Testis (tissue), 5 donors: ENCODE measurements at places on chromosomes 6 and 20.

DNA sequence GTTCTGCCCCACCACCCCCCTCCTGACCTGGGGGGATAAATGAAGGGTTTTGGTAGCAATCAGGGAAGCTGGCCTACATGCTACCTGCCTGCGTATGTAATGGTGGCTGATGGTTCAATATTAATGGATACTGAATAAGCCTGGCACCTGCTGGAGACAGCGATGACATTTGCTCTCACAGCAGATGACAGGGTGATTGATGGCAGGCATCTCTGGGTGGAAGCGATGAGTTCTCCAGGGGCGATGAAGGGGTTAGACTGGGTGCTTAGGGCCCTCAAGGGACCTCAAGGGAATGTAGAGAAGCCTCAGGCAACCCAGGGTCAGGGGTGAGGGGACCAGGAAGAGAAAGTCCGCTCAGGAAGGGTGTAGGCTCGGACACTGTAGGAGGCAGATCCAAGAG, 107.7 kb upstream of the MLN start:
- no peak for DNase-seq

GRCh38 chr6:137845460-137845859, 21.6 kb upstream of the TNFAIP3 start:
- DNase-seq, result no peak

DNA sequence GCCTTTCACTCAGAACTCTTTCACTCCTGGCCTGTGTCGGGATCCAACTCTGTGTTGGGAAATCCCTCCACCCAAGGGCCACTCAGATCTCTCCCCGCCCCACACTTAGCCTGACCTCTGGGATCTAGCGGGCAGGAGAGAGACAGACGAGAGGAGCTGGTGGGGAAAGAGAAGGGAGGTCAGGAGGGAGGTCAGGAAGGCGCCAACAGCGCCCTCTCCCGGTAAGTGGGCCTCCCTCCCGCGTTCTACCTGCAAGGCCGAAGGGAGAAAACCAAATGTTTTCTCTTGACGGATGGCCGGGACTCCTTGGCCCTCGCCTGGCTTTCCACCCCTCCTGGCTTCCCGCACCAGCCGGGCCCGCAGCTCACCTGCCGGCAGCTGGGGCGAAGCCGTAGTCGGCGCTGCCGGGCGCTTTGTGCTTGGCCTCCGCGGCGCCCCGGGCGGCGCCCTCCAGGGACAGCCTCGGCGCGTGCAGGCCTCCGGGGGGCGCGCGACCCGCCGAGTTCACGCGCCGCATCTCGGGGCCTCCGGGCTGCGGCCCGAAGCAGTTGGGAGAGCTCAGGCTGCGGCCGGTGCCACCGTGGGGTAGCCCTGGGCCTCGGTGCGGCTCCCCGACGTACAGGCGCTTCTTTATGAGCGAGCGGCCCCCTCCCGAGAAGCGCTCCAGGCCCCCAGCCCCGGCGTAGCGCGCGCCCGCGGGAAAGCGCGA, 38.2 kb downstream of the C6orf132 start:
- DNase-seq, result peak; percentile 88

DNA sequence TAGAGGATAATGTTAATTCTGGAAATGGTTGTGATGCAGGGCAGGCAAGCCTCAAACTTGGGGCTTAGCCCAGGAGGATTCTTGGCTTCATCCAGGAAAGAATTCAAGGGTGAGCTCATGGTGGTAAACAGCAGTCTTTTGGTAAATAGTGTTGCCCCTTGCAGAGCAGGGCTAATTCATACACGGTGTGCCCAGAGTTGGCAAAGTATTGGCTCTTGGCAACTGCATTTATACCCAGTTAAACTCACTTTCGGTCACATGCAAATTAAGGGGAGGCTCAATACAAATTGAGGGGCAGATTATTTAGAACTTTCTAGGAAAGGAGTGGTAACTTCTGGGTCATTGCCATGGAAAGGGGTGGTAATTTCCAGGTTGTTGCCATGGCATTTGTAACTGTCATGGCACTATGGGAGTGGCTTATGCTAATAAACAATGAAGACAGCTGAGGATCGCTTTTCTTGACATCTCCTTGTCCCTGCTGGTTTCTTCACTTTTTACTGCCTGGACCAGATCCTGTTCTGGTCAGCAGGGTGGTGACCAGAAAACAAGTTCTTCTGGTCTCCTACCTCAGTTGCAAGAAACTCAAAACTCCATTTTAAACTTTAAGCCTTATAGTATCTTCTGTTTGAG, 3.9 kb upstream of the OTOR start:
- no peak for DNase-seq

DNA sequence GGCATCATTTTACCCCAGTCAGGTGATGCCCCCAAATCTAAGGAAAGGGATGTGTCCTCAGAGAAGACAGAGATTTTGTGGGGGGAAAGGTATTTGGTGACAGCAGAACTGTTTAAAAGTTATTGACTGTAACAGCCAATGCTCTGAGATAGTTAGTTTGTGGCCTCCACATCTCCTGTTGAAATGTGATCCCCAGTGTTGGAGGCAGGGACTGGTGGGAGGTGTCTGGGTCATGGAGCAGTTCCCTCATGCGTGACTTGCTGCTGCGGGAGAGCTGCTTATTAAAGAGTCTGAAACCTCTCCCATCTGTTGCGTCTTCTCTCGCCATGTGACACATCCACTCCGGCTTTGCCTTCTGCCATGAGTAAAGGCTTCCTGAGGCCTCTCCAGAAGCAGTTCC, 282.8 kb upstream of the FOXQ1 start:
- no peak for DNase-seq

DNA sequence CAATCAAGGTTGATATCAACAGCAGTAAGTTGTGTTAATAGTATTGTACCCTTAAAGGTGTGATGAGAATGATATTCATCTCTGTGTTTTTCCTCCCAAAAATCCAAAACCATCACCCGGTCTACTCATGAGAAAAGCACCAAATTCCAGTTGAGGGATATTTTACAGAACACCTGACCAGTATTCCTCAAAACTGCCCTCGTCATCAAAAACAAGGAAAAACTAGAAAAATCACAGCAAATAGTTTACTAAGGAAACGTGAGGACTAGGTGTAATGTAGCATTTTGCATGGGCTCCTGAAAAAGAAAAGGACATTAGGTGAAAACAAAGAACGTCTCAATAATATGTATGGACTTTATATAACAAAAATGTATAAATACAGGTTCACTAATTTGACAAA, 394.4 kb upstream of the NRSN1 start:
- DNase-seq, result no peak

DNA sequence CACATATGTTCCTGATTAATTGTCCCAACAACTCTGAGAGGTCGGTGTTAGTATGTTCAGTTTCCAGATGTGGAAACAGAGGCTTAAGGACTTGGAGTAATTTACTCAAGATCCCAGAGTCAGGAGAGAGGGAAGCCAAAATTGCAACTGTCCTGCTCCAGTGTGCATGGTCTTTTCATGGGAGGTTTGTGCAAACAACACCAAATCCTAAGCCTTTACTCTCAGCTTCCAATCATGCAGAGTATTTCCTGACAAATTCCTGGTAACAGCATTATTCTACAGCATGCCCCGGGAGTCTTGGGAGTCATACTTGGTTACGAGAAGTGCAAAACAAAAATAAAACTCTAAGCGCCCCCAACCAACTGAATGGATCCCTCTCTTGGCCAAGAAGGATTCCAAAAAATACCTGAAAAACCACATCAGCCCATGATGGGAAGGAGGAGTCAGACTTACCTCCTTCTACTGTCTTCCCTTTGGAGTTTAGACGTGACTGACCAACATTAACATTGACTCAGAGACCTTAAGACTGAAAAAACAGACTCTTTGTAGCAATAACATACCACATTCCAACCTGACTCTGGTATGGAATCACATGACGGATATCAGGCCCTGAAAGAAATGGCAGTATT, 30.8 kb upstream of the PPP1R3G start:
- no peak for DNase-seq

DNA sequence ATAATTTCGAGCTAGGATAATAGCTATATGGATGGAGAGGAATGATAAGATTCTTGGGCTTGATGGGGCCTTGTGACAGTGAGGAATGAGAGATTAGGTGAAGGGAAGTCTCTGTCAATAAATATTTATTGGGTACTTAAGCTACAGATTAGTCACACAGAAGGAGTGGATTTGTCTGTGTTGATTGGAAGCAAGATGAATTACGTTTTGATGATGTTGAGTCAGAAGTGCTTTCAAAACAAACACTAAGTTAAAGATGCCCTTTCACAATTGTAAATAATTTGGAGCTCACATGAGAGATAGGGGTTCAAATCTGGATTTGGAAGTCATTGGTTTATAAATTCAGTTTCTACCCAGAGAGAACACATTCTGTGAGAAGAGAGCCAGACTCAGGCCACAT, 834.2 kb downstream of the KIF16B start:
- no peak for DNase-seq

- peak; percentile 34 for DNase-seq
These were observed 312.0 kb downstream of the ZFAND3 start for GRCh38 chr6:38131527-38131965.

DNA sequence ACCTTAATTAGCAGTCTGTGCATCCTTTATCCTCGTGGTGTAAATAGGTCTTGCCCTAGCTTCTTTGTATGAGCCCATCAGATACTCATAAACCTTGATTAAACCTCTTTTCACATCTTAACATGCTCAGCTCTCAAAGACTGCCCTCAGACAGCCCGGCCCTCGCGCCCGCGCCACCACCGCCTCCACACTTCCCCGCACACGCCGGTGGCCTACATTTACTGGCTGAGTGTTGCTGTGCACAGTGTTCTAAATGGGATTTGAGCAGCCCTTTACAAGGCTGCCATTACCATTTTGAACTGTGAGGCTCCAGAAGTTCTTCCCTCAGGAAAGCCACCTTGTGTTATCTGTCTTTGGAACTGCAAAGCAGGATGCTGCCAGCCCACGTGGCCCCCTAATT, 63.0 kb upstream of the INSM1 start:
- DNase-seq, result no peak

DNA sequence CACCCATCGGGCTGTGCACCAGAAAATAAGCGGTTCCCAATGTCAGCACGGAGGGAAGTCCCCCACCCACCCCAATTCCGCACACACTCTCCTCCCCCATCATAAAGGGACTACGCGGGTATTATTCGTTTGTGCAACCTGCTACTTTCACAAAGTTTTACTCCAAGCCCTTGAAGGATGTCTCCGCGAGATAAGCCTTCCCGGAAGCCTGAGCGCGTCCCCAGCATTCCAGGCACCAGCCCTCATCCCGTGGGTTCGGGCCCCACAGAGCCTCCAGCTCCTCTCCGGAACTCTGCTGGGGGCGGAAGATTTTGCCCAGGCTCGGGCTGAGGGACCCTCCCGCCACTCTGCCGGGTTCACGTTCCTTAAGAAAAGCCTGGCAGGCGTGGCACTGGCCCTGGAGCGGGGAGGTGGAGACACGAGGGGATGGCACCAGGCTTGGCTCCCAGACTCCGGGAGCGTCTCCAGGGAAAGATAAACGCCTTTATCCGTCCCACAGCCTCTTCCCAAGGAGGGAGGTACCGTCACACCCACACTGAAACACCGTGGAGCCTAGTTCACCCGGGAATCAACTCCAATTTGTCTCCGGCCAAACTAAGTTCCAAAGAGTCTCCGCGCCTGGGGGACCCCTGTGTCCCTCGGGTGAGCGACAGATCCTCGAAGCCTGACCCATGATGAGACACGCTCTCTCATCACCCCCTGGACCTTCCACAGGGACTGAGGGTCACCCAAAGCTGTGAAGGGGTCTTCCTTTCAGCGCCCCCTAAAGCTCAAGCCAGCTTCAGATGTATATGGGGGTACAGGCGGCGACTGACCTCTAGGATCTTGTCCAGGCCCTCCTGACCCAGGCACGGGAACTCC, 934 bp downstream of the KCNK5 start:
- DNase-seq, result no peak

- DNase-seq, result no peak
These were observed 19.4 kb downstream of the RAMACL start for GRCh38 chr6:166567107-166567506.

GRCh38 chr6:160048471-160048870, 73.1 kb upstream of the SLC22A1 start:
- DNase-seq, result no peak

DNA sequence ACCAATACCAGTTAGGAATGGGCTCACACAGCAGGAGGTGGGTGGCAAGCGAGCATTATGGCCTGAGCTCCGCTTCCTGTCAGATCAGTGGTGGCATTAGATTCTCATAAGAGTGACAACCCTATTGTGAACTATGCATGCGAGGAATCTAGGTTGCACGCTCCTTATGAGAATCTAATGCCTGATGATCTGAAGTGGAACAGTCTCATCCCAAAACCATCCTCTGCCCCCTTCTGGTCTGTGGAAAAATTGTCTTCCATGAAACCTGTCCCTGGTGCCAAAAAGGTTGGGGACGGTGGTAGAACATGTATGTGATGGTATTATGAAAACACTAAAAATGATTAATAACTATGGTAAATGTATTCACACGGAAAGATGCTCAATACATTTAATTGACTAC, 99.7 kb upstream of the HIVEP1 start:
- no peak for DNase-seq

DNA sequence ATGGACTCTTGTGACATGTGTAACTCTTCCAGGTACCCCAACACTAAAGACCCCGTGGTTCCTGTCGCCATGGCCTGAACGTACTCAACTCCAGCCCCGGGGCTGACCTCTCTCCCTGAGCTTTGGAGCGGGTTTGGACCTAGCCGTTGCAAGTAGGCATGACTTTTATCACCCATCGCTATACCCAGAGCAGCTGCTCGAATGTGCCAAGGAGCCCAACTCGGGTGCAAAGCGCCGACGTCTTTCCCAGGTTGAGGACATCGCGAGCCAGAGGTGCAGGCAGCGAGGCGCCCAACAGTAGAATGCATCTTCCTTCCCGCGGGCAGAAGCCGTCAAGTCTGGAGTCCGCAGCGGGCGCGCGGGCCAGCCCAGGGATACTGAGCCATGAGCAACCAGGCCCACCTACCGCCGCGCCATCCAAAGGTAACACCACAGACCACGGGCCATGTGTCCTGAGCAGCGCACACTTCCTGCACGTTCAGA, 5.7 kb upstream of the LAMP5 start:
- DNase-seq, result no peak

DNA sequence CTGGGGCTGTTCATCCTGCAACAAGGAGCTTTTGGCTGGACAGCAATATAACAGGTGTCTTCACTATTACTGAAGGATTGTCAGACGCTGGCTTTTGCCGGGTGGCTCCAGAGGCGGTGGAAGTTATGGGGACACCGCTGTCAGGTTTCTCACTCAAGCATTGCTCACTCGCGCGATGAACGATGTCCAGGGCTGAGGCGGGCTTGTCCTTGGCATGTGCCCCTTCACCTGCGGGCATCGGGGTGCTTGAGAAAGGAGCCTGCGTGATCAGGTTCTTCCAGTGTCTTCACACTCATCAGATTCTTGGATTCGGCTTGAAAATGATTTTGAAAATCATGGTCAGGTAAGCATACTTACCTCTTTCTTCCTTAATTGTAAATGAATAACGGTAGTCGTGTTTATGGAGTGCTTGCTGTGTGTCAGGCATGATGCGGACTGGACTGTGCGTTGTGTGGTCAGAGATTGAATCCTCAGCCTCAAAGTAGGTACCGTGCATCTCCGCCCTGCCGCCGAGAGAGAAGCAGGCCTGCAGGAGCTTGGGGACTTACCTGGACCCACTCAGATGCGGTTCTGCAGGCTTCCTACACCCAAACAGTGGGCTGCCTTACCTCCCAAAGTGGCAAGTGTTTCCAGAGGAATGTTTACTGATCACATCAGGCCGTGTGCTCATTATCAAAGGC, 18.3 kb upstream of the PYGB start:
- no peak for DNase-seq

GRCh38 chr6:81929828-81930227, 177.3 kb upstream of the TENT5A start:
- DNase-seq, result no peak
